ENCODE measurements at places on chromosomes 11 and 22. TPM values are rescaled to one million over a fixed set of nuclear protein-coding genes. Genes with fewer than 3 reads are reported as not detected.

Gene ALX4
- not detected for total RNA-seq

Gene OR52A1
- total RNA-seq = not detected

- H3K4me1 ChIP-seq = no peaks in the 10 kb centered on the region
- H3K4me3 ChIP-seq = no peak overlapping the region
- H3K36me3 ChIP-seq = no peaks in the 10 kb centered on the region
- DNase-seq = no peak
Observed at GRCh38 chr11:120105576-120105975, 32.3 kb downstream of the TRIM29 start.

- no peaks in the 10 kb centered on the region for H3K27me3 ChIP-seq
- H3K4me3 ChIP-seq = no peak overlapping the region
- DNase-seq = no peak
- H3K27ac ChIP-seq = peak overlapping the region; percentile 61
- H3K36me3 ChIP-seq = peaks cover 40% of the 10 kb centered on the region
Observed at GRCh38 chr22:37312549-37313183, 30.4 kb downstream of the CYTH4 start.

GRCh38 chr11:94525546-94526324 is 13.5 kb downstream of the C11orf97 start:
- H3K4me3 ChIP-seq = no peak overlapping the region
- no peaks in the 10 kb centered on the region for H3K4me1 ChIP-seq
- H3K27ac ChIP-seq = no peak overlapping the region

GRCh38 chr11:120923866-120924508 is 99.9 kb upstream of the TBCEL start:
- no peak overlapping the region for H3K27ac ChIP-seq
- no peak for DNase-seq
- no peaks in the 10 kb centered on the region for H3K36me3 ChIP-seq
